RKO (cell line): ENCODE measurements at places on chromosomes 3 and 15.
A peak's percentile ranks its signal among the peaks of the same experiment; 100 is the strongest.

DNA sequence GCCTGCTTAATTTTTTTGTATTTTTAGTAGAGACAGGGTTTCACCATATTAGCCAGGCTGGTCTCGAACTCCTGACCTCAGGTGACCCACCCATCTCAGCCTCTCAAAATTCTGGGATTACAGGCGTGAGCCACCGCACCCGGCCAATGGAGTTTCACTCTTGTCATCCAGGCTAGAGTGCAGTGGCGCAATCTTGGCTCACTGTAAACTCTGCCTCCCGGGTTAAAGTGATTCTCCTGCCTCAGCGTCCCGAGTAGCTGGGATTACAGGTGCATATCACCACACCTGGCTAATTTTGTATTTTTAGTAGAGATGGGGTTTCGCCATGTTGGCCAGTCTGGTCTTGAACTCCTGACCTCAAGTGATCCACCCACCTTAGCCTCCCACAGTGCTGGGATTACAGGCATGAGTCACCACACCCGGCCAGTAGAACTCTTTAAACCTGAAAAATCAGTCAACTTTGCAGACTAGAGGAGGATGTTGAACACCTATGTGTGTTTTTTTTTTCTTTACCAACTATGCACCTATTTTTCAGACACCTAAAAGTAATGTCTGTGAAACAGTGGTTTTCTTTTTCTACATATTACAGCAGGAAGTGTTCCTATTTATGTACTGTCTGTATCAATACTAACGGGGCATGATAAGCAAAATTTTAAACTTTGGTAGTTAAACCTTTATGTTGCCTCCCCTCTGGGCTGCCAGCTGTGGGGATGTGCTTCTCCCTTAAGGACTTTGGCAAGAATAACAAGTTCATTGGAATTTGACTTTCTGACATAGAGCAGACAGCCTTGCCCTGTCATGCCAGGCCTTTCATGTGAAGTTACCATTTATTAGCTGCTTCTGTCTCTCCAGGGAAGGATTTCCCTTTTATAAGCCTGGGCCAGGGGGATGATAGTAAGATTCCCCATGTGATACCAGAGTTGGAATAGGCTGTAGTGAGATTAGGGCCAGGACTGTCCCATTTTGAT lies 8.1 kb downstream of the ARIH2 start:
- no peak for DNase-seq

- DNase-seq: no peak
Measured at GRCh38 chr3:58216496-58217195, 5.9 kb upstream of the DNASE1L3 start.

DNA sequence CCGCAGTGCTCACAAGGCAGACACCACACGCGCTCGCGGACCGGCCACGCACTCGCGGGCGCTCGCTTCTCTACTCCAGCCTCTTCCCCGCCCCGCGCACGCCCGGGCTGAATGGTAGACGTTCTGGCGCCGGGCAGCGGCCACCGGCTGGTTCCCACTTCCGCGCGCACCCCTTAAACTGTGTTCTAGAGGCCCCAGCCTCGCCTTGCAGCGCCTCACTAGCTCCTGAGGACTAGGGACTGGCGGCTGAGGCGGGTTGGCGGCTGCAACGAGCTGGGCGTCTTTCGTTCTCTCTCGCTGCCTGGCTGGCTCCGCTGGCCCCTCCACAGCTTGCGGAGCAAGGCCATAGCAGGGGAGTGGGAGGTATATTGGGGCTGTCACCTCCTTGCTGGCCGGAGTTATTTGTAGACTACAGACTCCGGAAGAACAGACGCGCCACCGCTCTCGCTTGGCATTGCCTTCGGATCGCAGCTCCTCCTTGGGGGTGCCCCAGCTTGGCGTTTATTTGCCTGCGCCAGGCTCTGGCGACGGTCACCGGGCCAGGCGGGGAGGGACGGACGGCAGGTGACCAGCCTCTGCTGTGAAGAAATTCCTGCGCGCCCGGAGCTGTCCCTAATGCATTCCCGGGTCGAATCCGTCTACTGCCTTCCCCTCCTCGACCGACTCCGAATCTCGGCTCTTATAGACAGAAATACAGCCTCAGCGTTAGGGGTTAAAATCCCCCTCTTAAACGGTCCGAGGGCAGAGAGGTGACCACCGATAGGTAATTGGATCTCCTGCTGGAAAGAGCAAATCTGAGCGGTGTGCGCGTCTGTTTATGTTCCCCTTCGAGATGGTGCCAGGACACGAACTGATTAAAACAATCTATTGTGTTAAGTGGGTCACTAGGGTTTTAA lies 1.3 kb downstream of the GREM1 start:
- no peak for DNase-seq

GRCh38 chr15:47991357-47991756 lies 129.4 kb upstream of the SLC24A5 start:
- DNase-seq: no peak

GRCh38 chr3:164673738-164674137 lies 404.6 kb downstream of the SI start:
- peak; percentile 3 for DNase-seq

DNA sequence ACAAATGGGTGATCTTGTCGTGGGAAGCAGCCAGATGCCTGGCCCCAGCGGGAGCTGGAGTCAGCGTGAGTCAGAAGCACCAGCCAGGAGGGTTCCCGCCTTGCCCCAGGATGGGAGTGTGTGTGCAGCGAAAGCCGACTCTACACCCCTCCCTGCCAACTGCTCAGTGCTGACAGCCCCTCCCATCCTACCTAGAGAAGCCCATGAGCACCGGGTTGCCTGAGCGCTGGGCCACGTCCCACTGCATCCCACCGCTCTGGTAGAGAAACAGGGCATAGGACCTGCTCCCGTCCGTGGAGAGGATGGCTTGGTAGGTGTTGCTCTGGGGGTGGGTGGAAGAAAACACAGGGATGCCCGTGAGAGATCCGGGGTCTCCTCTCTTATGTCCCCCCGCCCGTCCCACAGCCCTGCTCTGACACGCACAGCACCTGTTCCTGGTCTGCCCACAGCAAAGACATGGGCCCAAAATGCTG lies 42.9 kb downstream of the MUC4 start:
- DNase-seq: no peak

DNA sequence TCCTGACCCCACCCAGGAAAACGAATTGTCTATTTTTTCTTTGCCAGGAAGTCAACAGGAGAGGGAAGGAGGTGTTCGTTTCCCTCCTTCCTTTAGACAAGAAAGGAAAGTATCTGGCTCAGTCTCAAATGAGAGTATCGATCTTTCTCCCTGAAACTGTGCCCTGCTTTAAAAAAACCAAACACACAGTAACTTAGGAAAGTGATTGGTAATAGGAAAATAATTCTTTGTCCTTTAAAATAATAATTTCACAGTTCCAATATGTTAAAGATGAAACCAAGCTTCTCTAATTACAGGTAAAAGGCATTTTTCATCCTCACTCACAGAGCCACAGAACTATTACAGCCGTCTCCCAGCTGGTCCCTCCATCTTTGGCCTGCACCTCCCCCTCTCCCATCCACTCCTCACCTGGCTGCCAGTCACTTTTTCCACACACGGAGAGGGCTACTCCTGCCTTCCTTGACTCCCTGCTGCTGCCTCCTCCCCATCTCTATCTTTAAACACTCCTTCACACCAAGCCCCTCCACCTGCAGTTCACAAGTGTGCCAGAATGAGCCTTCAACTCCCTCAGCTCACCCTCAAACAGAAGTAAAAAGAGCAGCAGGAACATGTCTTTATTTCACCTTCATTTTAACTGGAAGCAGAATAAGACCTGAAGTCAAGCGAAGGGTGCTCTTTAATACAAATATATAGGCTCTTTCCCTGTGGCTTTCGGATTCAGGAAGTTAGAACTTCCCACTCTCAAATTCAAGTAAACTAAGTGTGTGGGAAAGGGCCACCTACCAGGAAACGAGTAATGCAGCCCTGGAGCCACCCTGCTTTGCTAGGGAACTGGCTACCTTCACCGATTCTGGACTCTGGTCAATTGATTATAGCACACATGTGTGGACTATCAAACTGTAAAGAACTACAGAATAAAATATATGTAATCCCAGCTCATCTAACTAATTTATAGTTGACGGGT lies 116.4 kb downstream of the SENP2 start:
- DNase-seq: no peak

- no peak for DNase-seq
Measured at GRCh38 chr3:155702745-155703591, 41.9 kb downstream of the PLCH1 start.

DNA sequence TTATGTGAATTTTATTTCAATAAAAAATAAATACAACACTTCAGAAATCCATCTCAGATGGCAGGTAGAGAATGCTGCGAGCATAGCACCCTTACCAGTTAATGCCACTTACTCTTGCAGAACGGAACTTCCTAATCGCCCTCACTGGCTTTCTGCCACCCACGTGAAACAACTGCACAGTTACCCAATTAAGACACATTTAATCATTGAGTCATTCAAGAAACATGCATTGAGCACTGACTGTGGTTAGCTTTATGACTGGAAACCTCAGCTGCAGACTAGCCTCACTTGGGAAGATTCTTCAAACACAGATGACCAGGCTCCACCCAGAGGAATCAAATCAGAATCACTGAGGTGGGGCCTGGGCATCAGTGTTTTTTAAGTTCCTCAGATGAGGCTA lies 5.6 kb upstream of the MFGE8 start:
- peak; percentile 97 for DNase-seq

DNA sequence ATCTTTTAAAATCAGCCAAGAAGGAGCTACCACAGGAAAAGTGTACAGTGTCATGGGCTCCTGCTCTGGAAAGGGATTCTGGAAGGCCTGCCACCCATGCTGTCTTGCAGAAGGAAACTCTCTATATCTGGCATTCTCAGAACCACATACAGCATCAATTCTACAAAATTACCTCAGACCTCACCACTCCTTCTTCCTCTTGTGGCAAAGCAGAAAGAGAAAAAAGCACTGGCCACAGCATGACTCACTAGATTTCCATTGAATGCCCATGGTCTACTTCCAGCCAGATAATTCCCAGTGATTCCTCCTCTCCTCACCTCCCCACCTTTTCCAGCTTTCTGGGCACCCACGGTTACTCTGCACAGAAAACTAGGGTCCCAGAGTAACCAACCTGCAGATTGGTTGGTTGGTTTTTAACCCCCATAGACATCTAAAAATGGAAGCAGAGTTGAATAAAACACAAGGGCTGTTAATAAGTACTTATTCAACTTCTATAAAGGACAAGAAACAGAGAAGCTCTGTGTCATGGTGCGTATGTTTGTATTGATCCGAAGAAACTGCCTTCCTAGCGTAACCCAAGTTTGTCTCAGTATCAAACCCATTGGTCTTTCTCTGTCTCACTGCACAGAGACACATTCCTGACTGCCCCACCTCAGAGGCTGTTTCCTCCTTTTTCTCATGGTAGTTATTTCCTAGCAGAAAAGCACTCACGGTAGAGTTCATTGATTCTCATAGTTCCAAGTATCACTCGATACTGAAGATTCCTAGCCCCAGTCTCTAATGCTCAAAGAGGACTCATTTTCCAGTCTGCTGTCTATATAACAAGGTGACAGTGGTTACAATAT lies 67.7 kb downstream of the LDHAL6B start:
- DNase-seq: no peak

- DNase-seq: no peak
Measured at GRCh38 chr3:150306906-150307305, 101.2 kb upstream of the TSC22D2 start.

DNA sequence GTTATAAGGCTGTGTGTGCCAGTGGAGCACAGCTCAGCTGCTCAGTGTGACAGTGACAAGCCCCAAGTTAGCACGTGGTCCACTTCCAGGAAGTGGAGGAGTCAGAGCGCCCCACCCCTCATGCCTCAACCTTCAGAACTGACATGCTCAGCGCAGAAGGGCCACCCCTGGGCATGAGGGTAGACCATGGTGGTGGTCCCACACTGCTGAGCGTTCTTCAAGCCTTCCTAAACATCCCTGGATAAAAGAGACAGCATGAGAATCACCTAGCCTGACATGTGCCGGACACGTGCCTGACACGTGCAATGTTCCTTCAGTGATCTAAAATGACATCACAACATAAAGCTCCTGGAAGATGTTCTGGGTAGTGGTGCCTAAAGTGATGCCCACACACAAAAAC lies 16.8 kb downstream of the ATP10A start:
- no peak for DNase-seq

GRCh38 chr3:853489-853888 lies 239.3 kb upstream of the CNTN6 start:
- no peak for DNase-seq

GRCh38 chr3:98823791-98824190 lies 60.7 kb downstream of the ST3GAL6 start:
- peak; percentile 41 for DNase-seq

DNA sequence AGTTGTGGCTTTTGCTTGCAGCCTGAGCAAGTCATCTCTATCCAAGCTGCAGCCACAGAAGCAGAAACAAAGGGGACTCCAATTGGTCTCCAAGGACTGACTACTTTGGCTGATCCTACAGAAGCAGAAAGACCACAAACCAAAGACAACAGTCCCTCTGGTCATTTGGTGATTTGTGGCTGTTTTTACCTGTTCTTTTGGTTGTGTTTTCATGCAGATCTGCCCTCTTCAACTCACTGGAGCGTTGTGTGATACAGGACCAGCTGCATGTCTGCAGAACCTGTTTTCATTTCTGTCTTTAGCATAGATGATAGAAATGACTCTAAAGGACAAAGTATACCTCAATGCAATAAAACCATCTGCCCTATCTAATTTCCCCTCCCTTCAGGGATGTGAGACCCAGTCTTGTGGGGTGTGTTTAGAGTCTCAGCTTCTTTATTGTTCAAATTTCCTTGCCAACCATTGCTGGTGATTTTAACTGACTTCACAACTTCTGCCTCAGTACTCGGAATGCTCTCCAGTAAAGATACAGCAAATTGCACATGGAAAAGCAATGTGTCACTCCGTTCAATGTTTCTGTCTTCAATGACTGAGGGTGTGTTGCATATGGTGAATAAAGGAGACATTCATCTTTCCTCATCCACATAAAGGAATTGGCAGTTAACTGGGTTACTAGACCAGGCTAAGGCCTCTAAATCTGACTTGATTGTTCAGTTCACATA lies 48.9 kb upstream of the SLC7A14 start:
- no peak for DNase-seq

GRCh38 chr15:64560998-64561397 lies 100.6 kb downstream of the ZNF609 start:
- DNase-seq: no peak

GRCh38 chr3:154059833-154060232 lies 61.4 kb upstream of the ARHGEF26 start:
- no peak for DNase-seq

GRCh38 chr3:117788061-117788460 lies 1078.5 kb downstream of the TUSC7 start:
- DNase-seq: no peak

DNA sequence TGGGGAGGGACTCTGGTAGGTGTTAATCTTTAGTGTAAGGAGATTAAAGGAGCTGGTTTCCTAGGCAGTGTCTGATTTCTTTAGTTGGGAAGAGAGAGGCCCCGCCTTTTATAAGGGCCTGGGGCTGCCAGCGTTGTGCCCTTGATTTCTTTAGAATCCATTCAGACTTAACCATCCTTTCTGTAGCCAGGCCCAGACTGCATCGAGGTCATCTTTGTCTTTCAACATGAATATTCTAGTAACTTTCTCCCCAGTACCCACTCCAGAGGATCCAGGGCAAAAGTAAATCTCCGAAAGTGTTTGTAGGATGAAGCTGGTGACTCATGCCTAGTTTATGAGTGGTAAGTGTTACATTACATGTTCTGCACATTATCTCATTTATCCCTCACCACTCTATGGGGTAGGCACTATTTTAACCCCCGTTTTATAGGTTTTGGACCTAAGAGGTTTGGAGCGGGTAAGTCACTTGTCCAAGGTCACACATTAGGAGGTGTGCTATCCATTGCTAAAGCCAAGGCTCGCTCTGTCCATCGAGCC lies 11.8 kb upstream of the USP3 start:
- DNase-seq: no peak

- peak; percentile 83 for DNase-seq
Measured at GRCh38 chr3:182713743-182714517, 79.4 kb upstream of the ATP11B start.
